NB4 (cell line): ENCODE measurements at places on chromosomes 7 and 10.

DNA sequence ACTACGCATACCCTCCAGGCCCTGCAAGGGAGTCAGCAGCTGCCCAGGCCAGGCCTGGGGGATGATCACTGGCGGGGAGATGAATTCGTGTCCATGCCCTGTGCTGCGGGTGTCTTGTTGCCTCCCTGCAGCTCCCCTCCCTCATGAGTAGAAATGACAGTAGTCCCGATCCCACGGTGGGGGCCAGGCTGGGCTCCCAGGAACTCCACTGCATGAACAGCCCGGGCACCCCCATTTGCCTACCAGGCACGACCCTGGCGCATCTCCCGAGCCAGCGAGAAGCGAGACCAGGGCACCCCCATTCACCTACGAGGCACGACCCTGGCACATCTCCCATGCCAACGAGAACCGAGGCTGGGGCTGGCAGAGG lies 246.5 kb downstream of the ELFN1 start:
- no peak for DNase-seq

DNA sequence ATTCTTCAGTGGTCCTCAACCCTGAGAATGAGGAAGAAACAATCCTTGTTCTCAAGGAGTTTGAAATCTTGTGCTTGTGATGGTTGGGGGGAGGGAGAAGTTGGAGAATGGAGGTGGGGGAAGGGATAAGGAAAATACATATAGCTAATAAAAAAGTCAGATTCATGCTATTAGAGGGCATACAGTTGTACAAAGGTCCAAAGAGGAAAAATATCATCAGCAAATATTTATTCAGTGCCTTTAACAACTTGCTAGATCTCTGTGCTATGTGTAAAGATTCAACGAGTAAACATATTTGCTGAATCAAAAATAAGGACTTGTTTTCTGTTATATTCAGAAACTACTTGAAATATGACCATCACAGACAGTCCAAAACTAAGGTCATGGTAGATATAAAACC lies 114.4 kb downstream of the HIBADH start:
- DNase-seq, result no peak

DNA sequence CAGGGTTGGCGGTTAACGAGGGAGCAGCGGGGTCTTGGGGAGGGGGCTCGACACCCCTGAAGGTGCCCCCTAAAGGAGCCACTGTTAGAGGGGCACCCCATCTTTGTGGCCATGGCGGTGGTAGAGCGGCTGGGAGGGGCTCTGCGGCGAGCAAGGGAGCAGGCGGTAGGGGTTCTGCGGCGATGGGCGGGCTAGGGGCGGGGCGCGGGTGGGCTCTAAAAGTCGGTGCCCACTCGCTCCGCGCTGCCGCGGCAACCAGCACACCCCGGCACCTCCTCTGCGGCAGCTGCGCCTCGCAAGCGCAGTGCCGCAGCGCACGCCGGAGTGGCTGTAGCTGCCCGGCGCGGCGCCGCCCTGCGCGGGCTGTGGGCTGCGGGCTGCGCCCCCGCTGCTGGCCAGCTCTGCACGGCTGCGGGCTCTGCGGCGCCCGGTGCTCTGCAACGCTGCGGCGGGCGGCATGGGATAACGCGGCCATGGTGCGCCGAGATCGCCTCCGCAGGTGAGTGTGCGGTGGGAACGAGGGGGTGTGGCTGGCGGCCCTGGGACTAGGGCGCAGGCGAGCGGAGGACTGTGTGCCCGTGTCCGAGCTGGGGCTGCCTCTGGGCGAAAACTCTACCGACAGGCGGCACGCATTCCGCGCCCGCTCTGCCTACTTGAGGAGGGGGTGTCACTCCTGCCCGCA lies at the start of gene MEST:
Gene MEST, plus strand, starts transcription at position 245 of the 682 bp plus-strand sequence. Its CDS starts 229 bp downstream, at position 474.
- DNase-seq, result no peak

DNA sequence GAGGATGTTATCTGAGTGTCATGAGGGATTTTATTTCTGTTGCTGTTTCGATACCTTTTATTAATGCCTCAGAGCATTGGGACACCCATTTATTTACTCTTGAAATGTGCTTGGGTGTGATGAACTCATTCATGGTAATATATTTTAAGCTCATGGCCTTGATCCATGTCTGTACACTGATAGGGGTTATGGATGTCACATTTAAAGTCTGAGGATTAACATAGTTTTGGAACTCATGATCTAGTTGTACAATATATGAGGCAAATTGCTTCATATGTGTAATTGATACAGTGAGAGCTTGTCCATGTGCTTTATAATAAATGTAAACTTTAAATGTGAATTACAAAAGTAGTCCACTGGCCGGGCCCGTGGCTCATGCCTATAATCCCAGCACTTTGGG lies 23.0 kb upstream of the ZRANB1 start:
- no peak for DNase-seq

DNA sequence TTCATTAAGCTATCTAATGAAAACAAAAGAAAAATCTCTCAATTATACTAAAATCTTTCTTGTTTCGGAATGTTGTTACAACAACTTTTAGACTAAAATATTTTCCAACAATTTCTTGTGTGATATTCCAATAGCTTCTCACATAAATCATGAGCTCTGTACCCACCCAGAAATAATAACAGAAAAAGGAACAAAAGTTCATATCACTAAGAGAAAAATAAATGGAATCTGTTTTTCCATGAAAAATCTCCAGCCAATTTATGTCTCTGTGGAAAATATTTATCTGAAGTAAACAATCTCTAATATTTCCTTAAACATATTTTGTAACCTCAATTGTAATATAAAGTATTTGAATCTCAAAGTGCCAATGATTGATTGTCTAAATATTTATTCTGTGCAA lies 628.6 kb upstream of the ANKRD30A start:
- no peak for DNase-seq
